Naive thymus-derived CD8-positive, alpha-beta T cell (primary cell): ENCODE measurements at places on chromosomes 16 and 17.
A peak's percentile ranks its signal among the peaks of the same experiment; 100 is the strongest.

DNA sequence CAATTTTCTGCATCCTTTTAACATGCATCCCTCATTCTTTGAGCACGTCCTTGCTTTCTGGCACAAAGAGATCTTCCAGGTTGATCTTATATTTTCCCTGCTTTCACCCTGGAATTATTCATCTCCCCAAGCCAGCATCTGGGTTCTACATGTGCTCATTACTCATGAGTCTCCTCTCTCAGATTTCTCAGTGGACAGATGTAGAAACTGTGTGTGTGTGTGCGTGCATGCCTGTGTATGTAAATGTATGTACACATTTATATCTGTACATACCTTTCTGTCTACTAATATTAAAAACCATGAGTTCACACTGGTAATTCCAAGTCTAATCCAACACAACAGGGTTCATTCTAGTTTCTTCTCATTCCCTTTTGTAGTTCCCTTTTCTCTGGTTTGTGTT, 41.9 kb upstream of the NSRP1 start:
- H3K27ac ChIP-seq, result no peak overlapping the region
- DNase-seq, result no peak
- H3K27me3 ChIP-seq, result peaks cover 6% of the 10 kb centered on the region
- no peaks in the 10 kb centered on the region for H3K4me1 ChIP-seq
- no peak overlapping the region for H3K4me3 ChIP-seq

DNA sequence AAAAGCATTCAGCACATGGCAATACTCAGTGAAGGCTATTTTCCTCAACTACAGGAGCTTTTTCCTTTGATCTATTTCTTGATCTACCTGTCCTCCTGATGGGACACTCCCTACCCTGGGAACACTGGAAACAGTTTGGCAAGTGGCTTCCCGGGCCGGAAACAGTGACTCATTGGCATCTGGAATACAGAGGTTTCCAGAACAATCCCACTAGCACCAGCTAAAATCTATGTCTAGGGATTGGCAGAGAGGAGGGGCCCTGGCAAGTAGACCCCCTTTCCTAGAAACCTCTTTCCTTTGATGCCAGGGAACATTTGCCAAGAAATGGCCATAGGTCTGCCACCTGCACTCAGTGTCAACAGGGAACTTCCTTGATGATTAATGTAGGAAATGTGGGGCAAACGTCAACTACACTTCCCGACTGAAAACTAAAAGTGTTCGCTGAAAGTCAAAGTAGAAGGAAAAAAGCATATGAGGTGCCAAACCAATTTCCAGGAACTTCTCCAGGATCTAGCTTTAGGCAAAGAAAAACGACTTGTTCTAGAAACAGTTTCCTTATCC, 30.4 kb upstream of the FBXW10B start:
- DNase-seq, result no peak
- H3K4me3 ChIP-seq, result no peak overlapping the region
- H3K36me3 ChIP-seq, result peaks cover 14% of the 10 kb centered on the region

DNA sequence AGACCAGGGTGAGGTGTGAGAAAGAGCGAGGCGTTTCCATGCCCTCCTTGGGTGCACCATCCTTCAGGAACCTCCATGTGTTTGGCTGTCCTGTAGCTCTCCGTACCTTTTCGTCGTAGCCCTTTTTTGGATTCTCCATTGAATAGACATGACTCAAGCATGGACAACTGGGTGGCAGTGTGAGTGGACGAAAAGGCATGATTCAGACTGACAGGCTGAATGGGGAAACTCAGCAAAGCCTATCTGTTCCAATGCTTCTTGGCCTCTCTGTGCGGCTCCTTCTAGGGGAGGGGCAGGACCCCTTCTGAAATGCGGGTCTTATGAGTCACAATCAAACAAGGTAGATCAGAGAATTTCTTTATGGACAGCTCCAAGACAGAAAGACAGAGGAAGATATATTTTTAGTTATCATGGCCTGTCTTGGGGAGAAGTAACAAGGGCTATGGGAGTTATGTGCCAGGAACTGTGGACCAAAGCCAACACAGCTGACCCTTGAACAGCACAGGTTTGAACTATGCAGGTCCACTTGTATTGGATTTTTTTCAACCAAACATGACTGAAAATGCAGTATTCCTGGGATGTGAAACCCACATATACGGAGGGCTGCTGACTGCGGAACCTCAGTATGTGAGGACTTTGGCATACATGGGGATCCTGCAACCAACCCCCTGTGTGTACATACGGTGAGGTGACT, 22.9 kb downstream of the ADORA2B start:
- no peak for DNase-seq
- H3K4me3 ChIP-seq, result peak overlapping the region; percentile 45
- H3K27ac ChIP-seq, result no peak overlapping the region
- H3K36me3 ChIP-seq, result no peaks in the 10 kb centered on the region
- peaks cover 15% of the 10 kb centered on the region for H3K4me1 ChIP-seq
- H3K27me3 ChIP-seq, result no peaks in the 10 kb centered on the region

DNA sequence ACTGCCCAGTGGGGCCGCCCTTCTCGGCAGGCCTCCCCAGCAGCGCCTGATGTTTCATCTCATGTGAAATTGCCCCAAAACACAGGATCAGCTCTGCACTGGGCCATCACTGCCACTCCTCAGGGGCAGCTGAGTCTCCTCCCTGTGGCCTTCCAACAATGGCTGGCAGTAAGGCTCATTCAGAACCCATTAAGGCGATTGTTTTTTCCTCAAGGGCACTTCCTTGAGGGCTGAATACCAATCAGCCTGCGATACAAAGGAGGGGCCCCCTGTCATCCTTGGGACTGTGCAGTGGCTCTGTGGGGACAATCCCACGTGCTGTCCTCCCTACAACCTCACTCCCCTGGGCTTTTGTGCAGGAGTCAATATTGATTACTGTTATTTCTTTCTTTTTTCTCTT, 47.5 kb downstream of the XYLT1 start:
- H3K36me3 ChIP-seq, result no peaks in the 10 kb centered on the region
- no peak for DNase-seq
- H3K27me3 ChIP-seq, result no peaks in the 10 kb centered on the region

GRCh38 chr17:18259621-18260331, 686 bp upstream of the MIEF2 start:
- H3K27ac ChIP-seq, result peak overlapping the region; percentile 81
- H3K27me3 ChIP-seq, result no peaks in the 10 kb centered on the region
- DNase-seq, result no peak

DNA sequence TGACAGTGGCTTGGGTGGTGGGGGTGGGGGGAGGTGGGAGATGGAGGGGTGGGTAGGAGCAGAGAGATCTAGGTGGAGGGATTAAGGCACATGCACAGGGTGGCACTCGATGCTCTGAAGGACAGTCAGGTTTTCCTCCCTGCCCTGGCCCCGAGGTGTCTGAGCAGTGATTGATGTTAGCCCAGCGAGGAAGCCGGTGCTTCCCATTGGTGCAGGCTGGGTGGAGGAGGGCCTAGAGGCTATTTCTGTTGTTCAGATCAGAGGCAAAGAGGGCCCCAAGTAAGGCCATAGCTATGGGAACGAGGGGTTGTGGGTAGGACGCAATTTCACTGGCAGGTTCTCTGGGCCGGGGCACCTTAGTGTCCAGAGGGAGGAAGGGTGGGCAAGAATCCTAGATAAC, 23.1 kb downstream of the CACNA1G start:
- H3K27me3 ChIP-seq, result peaks cover 21% of the 10 kb centered on the region
- H3K27ac ChIP-seq, result no peak overlapping the region
- H3K4me1 ChIP-seq, result no peaks in the 10 kb centered on the region
- H3K36me3 ChIP-seq, result no peaks in the 10 kb centered on the region
- DNase-seq, result no peak

DNA sequence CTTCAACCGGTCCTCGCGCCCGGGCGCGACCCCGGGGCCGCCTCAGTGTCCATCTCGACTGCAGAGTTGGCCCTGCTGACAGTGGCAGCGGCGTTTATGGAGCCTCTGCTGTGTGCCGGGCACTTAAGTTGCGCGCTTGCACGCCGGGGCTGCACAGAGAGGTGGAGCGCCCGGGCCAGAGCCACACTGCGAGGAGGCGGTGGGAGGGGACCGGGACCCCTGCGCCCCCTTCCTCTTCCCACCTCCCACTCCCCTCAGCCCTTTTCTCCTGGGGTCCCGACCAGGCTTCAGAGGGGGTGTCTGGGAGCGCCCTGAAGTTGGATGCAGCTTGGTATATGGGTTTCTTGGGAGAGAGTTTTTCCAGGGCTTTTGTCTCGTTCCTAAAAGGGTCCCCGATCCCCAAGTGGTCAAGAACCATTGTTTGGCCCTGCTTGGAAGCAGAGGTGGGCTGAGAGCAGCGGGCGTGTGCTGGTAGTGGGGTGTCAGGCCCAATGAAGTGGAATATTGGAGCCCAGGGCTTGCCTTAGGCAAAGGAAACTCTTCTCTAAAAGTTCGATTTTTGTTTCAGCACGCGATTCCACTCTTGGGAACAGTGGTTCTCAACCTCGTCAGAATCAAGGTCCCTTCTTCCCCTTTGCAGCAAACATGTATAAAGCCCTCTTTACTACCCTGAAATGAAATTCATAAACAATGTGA, 605 bp downstream of the MRTFB start:
- H3K4me1 ChIP-seq, result peaks cover 11% of the 10 kb centered on the region
- peak overlapping the region; percentile 82 for H3K27ac ChIP-seq
- H3K4me3 ChIP-seq, result peak overlapping the region; percentile 84
- H3K27me3 ChIP-seq, result no peaks in the 10 kb centered on the region
- no peaks in the 10 kb centered on the region for H3K36me3 ChIP-seq

DNA sequence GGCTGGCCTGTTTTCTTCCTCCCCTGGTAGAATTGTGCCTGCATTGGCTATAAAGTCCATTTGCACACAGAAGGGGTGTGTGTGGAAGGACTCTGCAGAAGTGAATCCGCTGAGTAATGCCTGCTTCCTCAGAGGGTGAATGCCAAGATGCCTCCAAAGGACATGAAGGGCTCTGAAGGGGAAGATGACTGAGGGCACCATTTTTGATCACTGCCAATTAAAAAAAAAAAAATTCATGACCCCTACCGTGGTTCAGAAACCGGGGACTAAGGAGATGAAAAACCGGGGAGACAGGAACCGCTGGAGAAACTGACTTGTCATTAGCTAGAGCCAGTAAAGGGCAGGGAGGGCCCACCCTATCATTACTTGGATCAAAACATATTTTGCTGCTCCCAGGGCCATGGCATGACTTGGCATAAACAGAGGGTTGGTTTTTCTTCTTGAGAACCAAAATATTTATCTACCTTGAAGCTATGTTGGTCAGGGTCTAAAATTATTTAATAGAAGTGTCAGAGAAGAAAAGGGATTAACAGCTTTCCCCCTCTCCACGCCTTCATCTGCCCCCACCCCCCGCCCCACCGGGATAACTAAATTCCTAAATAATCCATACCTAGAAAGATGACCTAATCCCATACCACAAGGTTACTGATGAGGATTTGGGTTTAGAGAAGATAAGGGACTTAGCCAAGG, 3.6 kb upstream of the USP7 start:
- no peak overlapping the region for H3K27ac ChIP-seq
- H3K4me1 ChIP-seq, result peaks cover 16% of the 10 kb centered on the region
- peaks cover 2% of the 10 kb centered on the region for H3K36me3 ChIP-seq
- DNase-seq, result no peak
- no peaks in the 10 kb centered on the region for H3K27me3 ChIP-seq

DNA sequence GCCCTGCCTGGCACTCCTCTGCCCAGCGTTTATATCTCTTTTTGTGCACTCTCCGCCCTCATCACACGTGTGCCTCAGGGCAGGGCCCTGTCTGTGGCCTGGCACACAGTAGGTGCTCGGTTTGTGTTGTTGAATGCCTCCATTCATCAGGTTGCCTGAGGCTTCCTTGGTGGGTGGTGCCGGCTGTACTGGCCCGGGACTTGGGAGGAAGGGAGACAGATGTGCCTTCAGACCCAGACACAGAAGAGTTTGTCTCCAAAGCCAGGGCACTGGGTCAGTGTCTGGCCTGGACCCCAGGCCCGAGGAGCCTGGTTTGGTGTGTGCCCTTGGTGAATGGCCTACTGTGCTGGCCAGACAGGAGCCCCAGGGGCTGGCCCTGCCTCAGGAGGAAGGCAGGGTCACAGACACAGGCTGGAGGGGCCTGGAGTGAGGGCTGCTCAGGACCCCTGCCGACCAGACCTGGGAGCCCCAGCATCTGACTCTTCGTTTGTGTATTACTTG, 71.6 kb downstream of the RAI1 start:
- H3K27ac ChIP-seq, result peak overlapping the region; percentile 99
- no peaks in the 10 kb centered on the region for H3K36me3 ChIP-seq
- H3K4me1 ChIP-seq, result peaks cover 92% of the 10 kb centered on the region
- DNase-seq, result no peak

DNA sequence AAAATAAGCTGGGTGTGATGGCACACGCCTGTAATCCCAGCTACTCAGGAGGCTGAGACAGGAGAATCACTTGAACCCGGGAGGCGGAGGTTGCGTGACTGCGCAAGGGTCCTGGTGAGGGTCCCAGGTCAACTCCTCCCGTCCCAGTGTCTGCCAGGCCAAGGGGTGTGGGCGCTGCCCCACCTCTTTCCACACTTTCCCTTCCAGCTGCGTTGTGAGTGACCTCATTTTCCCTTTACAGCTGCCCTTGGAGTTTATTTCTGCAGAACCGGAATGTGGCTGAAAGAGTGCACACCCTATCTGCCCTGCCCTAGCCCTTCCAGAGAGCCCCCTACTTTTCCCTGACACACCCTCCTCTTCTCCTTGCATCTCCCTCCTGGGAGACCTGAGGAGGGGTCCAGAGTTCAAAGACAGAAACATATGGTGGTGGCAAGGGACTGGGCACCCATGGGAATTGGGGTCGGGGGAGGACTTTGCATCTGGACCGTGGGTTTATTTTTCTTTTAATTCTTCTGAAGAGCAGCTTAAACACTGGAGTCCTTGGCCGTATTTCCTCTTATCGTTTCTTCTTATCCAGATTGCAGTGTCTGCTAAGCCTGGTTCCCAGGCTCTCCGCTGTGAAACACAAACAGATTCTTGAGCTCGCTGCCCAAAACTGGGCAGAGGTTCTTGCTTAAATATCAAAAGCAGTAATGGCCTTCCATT, 20.9 kb downstream of the MRC2 start:
- H3K4me3 ChIP-seq, result no peak overlapping the region
- no peak for DNase-seq
- H3K4me1 ChIP-seq, result peaks cover 7% of the 10 kb centered on the region

GRCh38 chr17:12900474-12900873, 111.2 kb downstream of the ARHGAP44 start:
- H3K27ac ChIP-seq, result no peak overlapping the region
- H3K36me3 ChIP-seq, result peaks cover 8% of the 10 kb centered on the region
- no peak overlapping the region for H3K4me3 ChIP-seq
- H3K27me3 ChIP-seq, result peaks cover 34% of the 10 kb centered on the region
- no peak for DNase-seq

DNA sequence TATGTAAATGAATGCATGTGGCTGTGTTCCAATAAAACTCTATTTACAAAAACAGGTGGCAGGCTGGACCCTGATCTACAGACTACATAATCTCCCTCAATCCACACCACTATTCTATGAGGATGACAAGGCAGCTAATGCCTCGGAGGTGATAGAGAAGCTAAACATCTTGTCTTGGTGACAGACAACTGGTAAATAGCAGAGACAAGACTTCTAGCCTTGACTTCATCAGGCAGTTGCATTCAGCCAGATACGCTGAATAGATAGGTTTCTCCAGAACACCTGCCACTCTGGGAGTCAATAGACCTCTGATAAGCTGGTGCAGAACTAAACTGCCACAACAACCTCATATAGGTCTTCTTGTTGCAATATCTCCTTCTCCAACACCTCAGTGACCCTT, 3.3 kb downstream of the ATPAF2 start:
- no peak overlapping the region for H3K4me3 ChIP-seq
- H3K27ac ChIP-seq, result peak overlapping the region; percentile 57

- peaks cover 36% of the 10 kb centered on the region for H3K27me3 ChIP-seq
- H3K4me1 ChIP-seq, result peaks cover 8% of the 10 kb centered on the region
- H3K36me3 ChIP-seq, result no peaks in the 10 kb centered on the region
- no peak overlapping the region for H3K4me3 ChIP-seq
Measured at GRCh38 chr17:74854792-74855191, 4.9 kb downstream of the GRIN2C start.

- H3K27ac ChIP-seq, result no peak overlapping the region
- peaks cover 7% of the 10 kb centered on the region for H3K4me1 ChIP-seq
Measured at GRCh38 chr16:66903544-66904427, 14.9 kb downstream of the CDH16 start.
